Hematopoietic multipotent progenitor cell treated with erythropoietin and hydrocortisone succinate and interleukin-3 and kit ligand, for 6 days (in vitro differentiated cells): ENCODE measurements at places on chromosomes 4 and X.

DNA sequence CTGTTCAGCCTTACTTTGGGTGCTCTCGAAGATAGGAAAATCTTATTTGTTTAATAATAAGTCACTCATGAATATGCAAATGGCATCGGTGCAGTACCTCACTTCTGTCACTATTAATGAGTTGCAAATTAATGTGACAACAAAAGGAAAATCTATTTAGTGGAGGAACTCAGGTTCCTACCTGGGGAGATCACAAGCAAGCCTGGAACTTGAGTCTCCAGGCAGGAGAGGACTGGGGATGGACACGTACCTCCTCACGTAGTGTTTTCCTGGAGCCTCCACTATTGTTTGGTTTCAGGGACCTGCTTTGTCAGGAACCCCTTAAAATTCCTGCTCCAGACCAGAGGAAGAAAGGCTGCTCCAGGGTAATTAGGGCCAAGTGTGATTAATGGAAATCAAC lies 82.1 kb downstream of the BCOR start:
- no peak for DNase-seq

GRCh38 chrX:119763836-119764387 lies 5.5 kb downstream of the SOWAHD start:
- no peak for DNase-seq

DNA sequence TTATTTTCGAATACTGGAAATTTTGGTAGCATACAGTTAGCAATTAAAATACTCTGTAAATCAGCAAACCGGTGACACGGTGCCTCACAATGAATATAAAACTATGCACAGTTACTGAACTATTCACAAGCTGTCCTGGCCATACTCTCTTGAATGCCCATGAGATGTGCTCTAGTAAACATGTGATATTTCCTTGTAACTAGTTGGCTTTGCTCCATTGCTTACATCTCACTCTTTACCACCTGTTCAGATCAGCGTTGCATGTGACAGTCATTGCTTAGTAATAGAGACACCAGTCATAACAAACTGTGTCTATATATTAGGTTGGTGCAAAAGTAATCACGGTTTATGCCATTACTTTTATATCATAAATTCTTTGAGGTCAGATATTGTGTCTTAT lies 897.9 kb upstream of the FTHL17 start:
- DNase-seq: no peak

DNA sequence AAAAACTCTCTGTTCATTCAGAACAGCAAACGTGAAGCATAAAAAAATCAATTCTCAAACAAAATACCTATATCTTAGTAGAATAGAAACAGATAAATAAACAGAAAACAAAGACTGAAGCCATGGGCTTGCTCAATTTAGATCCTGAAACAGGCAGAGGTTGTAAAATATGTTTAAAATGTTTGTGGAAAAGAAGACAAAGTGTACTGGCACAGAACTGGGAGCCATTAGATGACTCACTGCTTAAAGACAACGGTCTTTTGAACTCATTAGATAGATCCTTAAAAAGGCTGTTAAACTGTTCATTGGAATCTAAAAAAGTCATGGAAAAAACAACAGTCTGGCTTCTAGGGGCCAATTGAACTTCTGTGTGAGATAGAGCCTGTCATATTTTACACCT lies 247.0 kb upstream of the NDST4 start:
- no peak for DNase-seq

- DNase-seq: no peak
Measured at GRCh38 chr4:153113838-153114105, 90.5 kb upstream of the TRIM2 start.

GRCh38 chr4:89308161-89308500 lies 531 bp upstream of the GPRIN3 start:
- peak; percentile 24 for DNase-seq

DNA sequence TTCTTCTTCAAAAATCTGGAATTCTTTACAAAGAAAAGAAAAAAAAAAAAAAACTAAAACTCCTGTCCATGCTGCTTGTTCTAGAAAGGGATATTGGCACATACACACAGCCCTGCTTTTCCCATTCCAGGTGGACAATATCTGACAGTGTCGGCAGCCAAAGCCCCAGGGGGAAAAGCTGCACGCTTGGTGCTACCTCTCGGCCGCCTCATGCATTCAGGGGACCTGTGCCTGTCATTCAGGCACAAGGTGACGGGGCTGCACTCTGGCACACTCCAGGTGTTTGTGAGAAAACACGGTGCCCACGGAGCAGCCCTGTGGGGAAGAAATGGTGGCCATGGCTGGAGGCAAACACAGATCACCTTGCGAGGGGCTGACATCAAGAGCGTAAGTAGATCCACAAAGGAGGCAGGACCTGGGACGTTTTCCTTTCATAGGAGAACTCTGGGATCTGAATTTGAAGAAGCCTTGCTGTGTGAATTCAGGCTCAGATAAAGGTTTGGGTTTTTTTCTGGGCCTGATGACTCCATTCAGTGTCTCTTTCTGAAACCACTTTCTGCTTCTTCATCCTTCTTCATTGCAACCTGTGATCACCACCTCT lies 71.9 kb downstream of the NPNT start:
- no peak for DNase-seq
